BE2C (cell line): ENCODE measurements at places on chromosomes 5 and 9.
A peak's percentile ranks its signal among the peaks of the same experiment; 100 is the strongest.

- peak; percentile 89 for DNase-seq
Measured at GRCh38 chr9:126549246-126550006, 64.3 kb upstream of the LMX1B start.

DNA sequence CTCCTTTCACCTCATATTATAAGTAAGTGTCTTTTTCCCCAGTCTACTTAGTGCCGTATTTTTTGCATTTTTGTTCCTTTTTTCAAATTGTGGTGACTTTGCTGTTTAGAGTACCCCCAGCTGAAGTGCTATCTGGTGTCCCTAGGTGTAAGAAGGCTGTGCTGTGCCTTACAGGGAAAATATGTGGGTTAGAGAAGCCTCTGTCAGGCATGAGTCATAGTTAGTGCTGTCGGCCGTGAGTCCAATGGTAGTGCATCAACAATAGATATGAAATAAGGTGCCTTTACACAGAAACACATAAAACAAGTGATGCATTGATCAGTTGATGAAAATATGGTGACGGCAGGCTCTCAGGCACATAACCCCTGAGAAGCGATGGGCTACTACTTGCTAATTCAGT lies 20.1 kb downstream of the SYK start:
- no peak for DNase-seq

DNA sequence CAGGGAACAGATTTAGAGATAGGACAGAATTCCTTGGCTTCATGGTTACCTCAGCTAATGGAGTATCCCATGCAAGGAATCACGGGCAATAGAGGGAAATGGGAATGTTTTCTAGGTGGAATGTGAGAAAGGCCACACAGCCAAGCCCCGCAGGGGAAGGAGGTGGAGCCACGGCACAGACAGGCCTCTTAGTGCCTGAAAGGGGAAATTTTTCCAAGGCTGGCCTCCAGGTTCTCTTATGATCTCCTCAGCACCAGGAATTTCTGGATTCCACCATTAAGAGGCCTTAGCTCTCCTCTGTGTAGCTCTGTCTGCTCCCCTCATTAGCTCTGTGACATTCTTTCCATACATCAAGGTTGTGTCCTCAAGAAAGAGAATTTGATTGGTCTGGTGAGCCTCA lies 124.7 kb downstream of the GALNT10 start:
- no peak for DNase-seq

DNA sequence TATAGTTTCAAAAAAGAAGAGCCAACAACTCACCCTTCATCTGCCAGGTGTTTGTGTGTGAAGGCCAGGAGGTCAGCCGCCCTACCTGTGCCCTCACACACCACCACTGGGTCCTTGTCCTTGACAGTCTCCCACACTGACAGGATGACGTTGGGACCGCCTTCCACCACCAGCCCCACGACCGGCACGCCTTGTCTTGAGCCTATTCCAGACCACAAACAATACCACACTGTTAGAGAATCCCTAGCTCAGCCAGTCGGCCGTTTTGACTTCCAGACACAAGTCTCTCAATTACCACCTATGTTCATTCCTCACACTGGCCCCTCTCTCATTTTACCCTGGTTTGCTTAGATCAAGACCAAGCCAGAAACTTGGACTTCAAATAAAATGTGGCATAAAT lies 66.1 kb downstream of the TRPM6 start:
- DNase-seq, result no peak

- DNase-seq, result no peak
Measured at GRCh38 chr9:78858266-78858665, 561.3 kb downstream of the PSAT1 start.

GRCh38 chr9:132055756-132056155 lies 23.9 kb downstream of the MED27 start:
- DNase-seq, result no peak

DNA sequence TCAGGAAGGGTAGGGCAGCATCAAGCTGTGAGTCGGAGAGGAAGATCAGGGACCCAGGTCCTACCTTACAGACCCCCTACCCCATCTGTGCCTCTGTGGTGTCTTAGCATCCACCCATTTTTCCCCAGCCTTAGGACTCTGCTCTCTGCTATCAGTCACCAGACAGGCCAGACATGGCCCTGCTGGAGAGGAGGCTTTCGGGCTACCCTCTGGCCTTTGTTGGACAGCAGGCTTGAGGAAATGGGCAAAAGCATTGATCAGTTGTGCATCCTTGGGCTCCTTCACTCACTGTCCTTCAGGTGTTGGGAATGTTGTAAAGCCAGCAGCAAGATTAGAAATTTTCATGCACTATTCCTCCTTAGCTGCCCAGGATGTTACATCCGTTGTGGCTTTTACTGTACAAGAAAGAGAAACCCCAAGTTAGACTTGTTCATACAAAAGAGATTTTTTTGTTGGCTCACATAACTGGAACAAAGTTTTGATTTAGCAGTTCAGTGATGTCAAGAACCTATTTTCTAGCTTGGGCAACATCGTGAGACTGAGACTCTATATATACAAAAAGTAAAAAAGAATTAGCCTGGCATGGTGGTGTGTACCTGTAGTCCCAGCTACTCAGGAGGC lies 17.4 kb upstream of the TNFAIP8 start:
- DNase-seq, result no peak
